Stromal cell of bone marrow (primary cell): ENCODE measurements at places on chromosomes 6 and 20.

- DNase-seq = no peak
Observed at GRCh38 chr6:105884426-105884825, 201.7 kb upstream of the PRDM1 start.

GRCh38 chr6:6826095-6826901, 237.8 kb downstream of the LY86 start:
- peak; percentile 20 for DNase-seq

DNA sequence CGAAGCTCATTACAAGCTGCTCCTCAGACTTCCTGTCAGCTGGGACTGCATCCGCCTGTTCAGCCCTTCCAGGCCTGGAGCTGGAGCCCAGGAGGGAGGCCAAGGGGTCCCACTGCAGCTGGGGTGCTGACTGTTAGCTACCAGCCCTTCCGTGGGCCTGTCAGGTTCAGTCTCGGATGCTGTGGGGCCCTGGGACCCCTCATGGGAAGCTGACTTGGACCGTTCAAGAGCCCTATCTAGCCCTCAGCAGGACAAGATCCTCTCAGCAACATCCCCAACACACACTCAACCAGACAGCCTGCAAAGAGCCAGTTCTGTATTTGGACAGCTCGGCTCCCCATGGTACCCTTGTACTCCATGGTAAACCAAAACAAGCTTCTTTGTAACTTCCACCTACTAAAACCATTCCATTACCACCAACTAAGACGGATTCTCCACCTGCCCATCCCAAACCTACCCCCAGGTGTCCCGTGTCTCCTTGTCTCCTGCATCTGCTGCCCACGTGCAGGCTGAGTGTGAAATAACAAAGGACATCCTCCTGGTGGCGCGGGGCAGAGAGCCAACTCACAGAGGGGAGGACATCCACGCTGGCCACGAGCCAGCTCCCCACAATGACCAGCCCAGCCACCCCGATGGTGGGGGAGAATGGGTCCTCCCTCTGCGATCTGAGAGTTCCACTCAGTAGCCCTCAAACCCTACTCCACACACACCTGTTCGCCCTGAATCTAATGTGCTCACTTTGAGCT, 111.2 kb downstream of the TAF4 start:
- DNase-seq = no peak

DNA sequence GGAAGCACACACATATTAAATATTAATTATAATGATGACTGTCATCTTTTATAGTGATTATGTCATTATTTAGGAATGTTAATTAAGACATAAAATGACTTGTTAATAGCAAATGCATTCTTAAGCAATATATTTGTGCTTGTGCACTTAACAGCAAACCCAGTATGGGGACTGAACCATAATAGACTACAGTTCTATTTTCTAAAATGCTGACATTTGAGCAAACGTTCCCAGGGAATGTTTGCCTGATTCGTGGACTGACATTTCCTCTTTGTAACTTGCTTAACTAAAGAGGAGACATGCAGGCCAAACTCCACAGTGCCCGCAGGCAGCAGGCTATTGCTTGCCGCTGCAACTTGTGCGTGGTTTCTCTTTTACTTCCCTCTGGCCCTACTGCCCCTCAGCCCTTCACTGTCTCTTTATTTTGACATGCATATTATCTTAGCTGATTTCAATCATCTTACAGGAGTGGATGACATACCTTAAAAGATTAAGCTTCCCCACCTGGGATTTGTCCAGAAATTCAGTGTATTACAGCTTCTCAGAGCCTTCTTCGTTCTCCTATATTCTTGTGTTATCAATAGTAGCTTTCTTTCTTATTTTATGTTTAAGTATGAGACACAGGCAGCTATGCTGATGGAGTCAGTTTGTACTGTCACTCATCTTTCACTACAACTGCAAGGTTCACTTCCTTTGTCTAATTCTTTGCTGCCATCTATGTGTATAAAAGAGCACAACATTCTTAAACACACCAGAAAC, 141.5 kb downstream of the GMDS start:
- DNase-seq = peak; percentile 59
